ENCODE measurements at places on chromosomes 3 and 15.

- no peak for DNase-seq
Observed at GRCh38 chr3:55296030-55296429, 191.1 kb downstream of the WNT5A start.

- no peak for DNase-seq
Observed at GRCh38 chr15:74589826-74590225, 25.8 kb upstream of the CLK3 start.

DNA sequence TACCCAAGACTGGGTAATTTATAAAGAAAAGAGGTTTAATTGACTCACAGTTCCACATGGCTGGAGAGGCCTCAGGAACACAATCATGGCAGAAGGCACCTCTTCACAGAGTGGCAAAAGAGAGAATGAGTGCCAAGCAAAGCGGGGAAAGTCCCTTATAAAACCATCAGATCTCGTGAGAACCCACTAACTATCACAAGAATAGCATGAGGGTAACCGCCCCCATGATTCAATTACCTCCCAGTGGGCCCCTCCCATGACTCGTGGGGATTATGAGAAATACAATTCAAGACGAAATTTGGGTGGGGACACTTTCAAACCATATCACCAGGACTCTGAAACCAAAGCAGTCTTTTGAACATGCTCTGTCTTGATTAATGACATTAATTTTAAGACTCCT lies 7.0 kb downstream of the RTP3 start:
- peak; percentile 25 for DNase-seq

DNA sequence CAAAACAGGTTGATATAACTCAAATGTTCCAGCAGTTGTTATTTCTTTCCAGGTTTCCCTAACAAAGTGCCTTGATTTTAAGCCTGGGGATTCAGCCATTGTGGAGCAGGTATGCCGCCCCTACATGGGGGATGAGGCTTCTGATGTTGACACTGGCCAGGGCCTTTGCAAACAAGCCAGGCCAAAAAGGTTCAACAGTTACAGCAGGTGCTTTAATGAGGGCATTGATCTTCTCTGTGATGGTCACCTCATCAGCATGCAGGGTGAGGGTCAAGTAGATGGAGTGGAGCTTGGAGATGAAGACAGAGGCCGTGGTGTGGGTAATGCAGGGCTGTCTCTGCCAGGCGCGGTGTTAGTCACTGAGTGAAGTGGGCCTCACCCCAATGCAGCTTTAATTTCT lies 22.6 kb upstream of the EHHADH start:
- no peak for DNase-seq

DNA sequence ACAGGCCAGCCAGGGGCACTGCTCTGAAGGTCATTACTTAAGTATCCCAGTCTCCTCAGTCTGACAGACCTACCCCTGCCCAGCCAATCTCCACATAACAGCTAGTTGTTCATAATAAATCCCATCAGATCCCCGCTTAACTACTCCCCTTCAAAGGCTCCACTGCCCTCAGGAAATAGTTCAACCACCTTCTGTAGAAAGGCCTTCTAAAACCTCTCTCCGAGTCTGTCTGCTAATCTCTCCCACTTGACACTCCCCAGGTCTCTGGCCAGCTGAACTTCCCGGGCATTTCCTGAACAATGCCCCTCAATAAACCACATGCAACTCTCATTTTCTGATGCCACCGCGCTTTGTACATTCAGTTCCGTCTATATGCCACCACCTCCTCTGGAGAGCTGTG lies 6.0 kb downstream of the PRC1 start:
- DNase-seq = no peak

DNA sequence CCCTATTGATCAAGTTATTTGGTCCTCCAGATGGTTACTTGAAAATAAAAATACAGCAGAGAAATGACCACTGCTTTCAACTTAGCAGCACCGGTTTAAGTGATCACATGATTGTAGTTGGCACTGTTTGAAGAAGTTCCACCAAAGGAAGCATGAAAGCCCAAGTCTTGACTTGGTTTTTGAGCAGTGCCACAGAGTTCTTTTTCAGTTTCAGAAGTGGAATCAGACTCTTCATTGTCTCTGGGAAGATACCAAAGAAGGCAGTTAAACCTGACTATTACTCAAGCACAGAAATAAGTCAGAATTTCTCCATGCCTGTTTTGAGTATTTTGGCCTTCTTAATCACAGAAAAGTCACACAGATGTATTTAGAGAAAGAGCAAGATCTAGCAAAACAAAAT lies 66.7 kb downstream of the BBX start:
- DNase-seq = no peak

GRCh38 chr15:59273234-59273633 lies 66.6 kb downstream of the LDHAL6B start:
- DNase-seq = no peak

DNA sequence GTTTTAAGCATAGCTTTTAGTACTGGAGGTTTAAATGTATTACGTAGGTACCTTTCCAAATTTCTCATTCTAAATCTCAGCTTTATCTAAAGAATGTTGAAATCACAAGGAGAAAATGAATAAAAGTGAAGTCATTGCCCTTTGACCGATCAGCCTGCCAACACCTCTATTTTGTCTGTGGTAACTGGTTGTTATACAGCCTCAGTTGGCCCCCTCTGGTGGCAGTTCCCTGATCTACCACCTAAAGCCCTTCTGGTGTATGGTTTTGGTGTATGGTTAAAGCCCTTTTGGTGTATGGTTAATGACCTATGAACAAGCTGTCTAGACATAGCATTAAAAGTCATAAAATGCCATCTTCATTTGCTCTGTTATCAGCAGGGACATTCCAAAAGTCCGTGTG lies 378.2 kb upstream of the AZI2 start:
- DNase-seq = no peak

DNA sequence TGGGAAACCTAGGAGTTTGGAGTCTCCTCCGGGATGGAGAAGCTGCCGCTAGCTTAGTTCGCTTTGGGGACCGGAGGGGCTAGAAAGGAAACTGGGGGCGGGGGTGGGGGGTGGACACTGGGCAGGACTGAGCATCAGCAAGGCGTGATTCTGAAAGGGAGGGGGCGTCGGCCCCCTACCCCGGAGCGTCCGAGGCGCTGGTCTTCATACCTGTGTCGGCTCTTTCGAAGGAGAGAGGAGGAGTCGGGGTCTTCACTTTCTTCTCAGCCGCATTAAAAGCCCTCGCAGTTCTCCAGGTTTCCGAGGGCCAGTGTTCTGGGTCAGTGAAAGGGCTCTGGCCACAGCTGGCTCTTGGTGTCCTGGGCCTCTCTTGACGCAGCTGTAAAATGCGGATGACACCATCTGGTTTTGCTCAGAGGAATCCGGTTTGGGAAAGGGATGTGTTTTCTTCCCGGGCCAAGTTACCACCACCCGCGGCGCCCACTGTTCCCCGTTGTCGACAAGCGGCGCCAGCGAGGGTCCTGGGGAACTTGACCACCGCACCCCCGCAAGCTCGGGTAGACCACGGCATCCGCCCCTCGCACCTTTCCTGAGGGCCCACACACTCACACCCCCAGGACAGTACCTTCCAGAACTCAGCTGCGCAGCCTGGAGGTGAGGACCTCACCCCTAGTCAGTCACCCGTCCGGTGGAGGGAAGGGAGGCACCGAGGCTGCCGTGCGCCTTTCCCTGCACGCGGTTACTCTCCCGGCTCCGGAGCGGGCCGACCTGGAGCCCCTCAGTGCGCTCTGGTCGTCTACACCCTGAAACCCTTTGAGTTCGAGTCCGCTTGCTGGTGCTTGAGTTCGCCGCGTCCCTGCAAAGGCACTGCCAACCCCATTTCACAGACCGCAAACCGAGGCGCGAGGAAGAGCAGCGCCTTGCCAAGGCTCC lies 660 bp downstream of the CCK start:
- no peak for DNase-seq

- DNase-seq = no peak
Observed at GRCh38 chr3:65873869-65874268, 164.8 kb downstream of the MAGI1 start.

GRCh38 chr3:151281671-151282324 lies 3.5 kb upstream of the P2RY14 start:
- no peak for DNase-seq

GRCh38 chr15:41559239-41559782 lies 299 bp downstream of the TYRO3 start:
- no peak for DNase-seq
